ENCODE measurements at places on chromosomes 3 and 15.

DNA sequence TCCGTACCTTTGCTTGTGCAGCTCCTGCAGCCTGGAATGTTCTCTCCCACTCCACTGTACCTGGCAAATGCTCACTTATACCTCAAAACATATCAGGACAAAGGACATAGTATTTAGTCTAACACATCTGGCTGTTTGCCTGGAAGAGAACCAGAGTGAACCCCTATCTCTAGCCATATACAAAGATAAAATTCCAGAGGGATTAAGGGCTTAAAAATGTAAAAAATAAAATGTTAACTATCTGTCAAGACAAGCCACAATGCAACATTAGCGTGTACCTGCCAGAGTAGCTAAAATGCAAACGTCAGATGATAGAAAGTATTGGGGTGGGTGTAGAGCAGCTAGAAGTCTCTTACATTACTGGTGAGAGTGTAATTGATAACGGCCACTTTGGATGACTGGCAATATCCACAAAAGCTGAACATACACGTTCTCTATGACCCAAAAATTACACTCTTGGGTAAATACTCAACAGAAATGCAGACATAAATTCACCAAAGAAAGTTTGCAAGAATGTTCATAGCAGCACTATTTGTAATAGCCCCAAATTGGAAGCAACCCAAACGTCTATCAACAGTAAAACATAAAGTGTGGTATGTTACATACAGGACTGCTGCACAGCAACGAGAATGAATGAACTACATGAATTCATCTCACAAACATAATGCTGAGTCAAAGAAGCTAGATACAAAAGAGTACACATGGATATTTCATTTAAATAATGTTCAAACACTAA, 18.2 kb upstream of the ADPGK start:
- no peak for DNase-seq

- DNase-seq = no peak
These were observed 60.5 kb downstream of the SPTSSB start for GRCh38 chr3:161310649-161311423.

DNA sequence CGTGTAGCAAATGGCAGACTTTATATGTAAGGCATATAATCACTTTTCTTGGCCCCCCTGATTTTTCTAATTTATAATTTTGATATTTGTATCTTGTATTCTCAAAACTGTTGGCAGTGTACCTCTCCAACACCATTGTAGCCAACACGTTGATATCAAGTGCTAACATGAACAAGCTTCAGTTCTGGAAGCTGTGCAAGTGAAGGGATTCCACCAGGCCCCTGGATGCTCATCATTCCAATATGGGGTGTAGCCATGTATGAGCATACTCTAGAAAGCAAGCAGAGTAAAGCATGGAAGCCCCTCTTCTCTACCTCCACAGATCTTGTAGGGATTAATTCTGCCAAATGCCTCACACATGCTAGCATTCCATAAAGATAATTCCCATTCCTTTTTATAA, 211.3 kb downstream of the MYRIP start:
- DNase-seq = no peak

GRCh38 chr3:152204218-152204617, 64.5 kb upstream of the MBNL1 start:
- no peak for DNase-seq

DNA sequence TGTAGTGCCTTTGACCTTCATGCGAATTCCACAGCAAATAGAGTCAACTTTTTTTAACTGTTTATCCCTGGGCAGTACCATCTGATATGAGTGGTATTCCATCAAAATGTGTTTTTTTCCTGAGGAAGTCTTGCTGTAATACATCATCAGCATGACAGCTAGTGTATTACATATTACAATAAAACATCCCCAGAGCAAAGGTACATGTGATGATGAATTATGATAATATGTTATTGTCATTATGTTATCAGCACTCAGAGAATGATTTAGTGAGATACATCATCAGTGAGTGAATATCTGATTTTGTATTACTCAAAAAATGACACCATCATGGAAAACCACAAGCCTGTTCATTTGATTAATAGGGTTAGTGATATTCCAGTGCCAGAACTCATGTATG, 69.7 kb upstream of the ARL6 start:
- DNase-seq = no peak

GRCh38 chr3:42631620-42632019, 21.9 kb upstream of the ZBTB47 start:
- DNase-seq = no peak

GRCh38 chr15:34663101-34663500, 79.7 kb upstream of the GOLGA8B start:
- DNase-seq = no peak

- no peak for DNase-seq
These were observed 537.3 kb upstream of the MCTP2 start for GRCh38 chr15:93694033-93694432.

Measured in NCI-H2029 treated with DMSO at 0.1 percent for 48 hours (cell line).